ENCODE measurements at places on chromosomes 16 and 17.

- no peak for DNase-seq
These were observed 206.5 kb downstream of the ABCC12 start for GRCh38 chr16:47949276-47949675.

DNA sequence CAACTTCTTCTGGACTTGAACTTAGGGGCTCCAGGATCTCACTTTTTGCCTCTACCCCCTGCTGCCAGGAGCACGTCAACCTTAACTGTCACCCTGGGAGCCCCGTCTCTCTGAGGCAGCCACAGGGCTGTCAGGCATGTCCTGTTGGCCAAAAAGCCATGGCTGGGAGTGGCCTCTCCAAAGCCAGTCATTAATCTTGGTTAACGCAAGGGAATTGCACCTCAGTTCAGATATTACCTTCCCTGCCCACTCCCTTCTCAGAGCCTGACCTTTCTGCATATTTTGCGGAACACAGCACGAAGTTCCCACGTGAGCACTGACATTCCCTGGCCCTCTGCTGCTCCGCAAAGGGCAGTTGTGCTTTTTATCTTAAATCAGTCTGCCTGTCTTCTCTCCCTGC is 44.2 kb upstream of the CIBAR2 start:
- no peak for DNase-seq

- no peak for DNase-seq
These were observed 121.2 kb downstream of the SNX29 start for GRCh38 chr16:12097523-12098428.

- no peak for DNase-seq
These were observed 5.2 kb upstream of the SPHK1 start for GRCh38 chr17:76379275-76379641.

DNA sequence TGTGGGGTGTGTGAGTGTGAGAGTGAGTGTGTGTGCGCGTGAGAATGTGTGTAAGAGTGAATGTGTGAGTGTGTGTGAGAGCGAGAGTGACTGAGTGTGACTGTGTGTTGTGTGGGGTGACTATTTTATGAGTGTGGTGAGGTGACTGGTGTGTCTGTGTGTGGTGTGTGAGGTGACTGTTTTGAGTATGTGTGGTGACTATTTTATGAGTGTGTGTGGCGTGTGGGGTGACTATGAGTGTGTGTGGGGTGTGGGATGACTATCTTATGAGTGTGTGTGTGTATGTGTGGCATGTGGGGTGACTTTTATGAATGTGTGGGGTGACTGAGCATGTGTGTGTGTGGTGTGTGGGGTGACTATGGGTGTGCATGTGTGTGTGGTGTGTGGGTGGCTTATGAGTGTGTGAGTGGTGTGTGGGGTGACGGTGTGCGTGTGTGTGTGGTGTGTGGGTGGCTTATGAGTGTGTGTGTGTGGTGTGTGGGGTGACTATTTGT is 152.9 kb upstream of the PLCG2 start:
- no peak for DNase-seq

- no peak for DNase-seq
These were observed 25.8 kb upstream of the ABCC3 start for GRCh38 chr17:50608700-50609379.

DNA sequence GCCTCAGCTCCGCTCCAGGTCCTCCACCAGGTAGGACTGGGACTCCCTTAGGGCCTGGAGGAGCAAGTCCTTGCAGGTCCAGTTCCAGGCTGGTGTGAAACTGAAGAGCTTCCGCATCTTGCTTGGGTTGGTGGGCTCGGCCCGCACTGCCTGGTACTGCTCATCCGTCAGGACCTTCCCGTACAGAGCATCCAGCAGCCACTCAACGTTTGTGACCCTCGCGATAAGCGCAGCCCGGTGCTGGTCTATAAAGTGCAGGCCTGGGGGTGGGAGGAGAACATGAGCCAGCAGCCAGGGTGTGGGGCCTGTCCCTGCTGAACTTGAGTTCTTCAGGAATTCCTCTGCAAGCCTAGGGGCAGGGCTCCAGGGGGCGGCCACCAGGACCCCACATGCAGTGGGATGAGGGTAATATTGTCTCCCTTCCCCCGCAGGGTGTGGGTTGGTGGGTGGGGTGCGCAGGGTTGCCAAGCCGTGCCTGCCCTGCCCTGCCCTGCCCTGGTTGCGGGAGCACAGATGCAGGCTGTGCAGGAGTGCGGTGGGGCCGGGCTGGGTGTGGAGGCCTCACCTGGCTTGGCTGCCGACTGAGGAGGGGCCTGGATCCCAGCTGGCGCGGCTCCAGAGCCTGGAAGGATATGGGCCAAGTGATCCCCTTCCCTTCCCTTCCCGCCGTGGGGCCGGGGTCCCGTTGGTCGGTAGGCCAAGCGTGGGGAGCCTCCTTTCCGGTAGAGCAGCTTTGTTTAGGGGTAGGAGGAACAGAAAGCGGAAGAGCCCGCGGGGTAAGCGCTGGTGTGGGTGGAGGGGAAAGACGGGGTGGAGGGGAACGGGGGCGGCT is 762 bp downstream of the PYCARD start:
- no peak for DNase-seq

DNA sequence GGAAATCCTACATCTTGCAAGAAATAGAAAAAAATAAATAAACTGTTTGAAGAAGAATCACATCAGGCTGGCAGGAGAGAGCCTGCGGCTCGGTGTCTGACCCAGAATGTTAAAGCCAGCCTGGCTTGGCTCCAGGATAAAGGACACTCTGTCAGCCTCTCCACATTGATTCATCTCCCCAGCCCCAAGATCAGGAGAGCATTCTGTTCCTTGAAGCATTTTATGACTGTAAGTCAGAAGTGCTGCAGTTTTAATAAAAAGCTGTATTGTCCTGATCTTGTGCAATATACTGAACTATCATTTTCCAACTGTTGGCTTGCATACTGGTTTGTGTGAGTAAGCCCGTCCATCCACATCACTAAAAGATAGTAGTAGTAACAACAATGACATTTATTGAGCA is 426.6 kb downstream of the HAPSTR1 start:
- no peak for DNase-seq

DNA sequence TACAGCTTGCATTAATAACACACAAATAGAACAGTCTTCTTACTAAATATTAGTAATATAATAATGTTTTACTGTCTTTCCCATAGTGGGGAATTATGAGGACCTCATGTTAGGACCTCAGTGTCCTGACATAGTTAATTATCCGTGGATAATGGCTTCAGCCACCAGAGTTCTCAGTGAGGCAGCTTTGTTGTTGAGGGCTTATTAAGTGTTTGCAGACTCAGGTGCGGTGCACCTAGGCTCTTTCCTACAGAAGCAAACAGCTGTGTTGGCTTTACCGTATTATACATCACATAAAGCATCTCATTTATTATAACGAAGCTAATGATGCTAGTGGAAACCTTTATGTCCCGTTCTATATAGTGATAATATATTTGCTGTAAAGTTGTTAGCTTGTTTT is 246.7 kb downstream of the FTO start:
- no peak for DNase-seq

GRCh38 chr17:78223061-78223460 is 8.4 kb upstream of the TMEM235 start:
- DNase-seq = no peak

DNA sequence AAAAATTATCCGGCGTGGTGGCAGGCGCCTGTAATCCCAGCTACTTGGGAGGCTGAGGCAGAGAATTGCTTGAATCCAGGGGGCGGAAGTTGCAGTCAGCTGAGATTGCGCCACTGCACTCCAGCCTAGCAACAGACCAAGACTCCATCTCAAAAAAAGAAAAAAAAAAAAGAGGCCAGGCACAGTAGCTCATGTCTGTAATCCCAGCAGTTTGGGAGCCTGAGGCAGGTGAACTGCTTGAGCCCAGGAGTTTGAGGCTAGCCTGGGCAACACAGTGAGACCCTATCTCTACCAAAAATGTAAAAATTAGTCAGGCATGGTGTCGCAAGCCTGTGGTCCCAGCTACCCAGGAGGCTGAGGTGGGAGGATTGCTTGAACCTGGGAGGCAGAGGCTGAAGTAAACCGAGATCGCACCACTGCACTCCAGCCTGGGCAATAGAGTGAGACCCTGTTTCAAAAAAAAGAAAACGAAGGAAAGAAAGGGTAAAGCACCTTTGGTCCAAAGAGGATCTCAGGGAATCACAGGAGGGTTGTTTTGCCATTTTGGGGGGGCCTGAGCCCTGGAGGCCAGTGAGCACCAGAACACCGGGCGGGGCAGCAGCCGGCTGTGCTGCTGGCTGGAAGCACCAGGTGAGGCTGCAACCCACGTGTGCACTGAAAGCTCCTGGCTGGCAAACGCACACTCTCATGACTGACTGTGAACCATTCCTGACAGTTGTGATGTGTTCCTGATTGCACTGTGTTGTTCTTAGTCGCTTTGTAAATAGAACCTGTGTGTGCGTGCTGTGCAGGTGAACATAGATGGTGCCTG is 18.4 kb downstream of the HS3ST6 start:
- DNase-seq = no peak

DNA sequence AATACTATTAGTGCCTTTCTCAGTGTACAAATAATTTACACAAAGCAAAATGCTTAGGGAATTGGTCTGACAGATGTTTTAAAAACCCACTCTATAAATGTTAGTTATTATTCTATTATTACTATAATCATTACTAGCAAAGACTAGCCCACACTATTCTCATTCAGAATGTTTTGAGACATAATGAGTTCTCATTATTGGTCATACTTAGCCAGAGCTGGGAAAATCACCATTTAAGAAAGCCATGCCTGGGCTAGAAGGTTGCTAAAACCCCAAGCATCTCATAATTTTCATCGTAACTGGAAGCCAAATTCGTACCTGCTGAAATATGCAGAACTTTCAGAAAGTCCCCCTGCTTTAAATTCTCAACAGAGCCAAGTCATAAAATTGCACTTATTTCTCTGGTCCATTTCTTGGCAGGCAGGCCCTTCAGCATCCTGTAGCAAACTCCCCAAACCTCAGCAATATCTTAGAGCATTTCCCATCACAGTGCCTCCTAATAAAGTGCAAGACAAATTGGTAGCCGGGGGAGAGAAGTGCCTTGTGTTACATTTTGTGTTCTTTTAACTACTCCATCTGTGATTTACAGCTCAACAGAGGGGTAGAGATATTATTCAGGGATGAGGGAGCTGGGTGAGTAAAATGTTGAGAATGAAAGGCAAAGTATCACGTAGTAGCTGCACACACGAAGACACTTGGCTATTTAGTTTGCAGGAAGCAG is 79.8 kb upstream of the ADAMTS18 start:
- DNase-seq = no peak

- no peak for DNase-seq
These were observed 36.6 kb upstream of the ADORA2B start for GRCh38 chr17:15908378-15908777.

- DNase-seq = no peak
These were observed 21.4 kb downstream of the DEXI start for GRCh38 chr16:10920726-10921427.

DNA sequence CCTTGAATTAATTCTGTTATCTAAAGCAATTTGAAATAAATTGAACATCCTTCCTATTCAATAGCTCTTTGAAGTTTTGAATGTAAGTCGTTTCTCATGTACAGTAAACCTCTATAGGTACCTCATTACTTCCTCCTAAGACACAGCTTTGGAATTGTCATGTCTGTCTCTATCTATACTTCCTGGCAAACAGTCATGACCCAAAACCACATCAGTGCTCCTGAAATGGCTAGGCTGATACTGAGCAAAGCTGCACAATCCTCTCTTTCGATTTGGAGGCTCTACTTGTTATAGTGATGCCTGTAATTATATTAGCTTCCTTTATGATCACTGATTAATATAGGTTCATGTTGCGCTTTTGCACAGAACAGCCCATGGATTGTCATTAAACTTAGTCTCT is 110.1 kb downstream of the ADAMTS18 start:
- DNase-seq = no peak

GRCh38 chr16:55256412-55257016 is 67.5 kb upstream of the IRX6 start:
- DNase-seq = no peak

DNA sequence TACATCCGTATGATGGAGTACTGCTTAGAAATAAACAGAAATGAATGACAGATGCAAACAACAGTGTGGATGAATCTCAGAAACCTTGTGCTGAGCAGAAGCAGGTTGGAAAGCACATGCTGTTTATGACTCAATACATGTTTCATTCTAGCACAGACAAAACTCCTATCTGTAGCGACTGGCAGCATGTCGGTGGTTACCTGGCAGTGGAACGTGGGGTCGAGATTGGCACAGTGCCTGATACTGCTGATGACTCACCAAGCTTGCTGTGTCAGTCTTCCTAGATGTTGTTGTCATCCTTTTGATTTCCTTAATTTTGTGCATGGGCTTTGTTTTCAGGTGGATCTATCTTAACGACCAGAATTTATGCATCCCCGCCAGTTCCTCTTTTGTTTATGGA is 62.1 kb downstream of the GAN start:
- no peak for DNase-seq

GRCh38 chr16:46713634-46714033 is 24.2 kb downstream of the ORC6 start:
- no peak for DNase-seq

DNA sequence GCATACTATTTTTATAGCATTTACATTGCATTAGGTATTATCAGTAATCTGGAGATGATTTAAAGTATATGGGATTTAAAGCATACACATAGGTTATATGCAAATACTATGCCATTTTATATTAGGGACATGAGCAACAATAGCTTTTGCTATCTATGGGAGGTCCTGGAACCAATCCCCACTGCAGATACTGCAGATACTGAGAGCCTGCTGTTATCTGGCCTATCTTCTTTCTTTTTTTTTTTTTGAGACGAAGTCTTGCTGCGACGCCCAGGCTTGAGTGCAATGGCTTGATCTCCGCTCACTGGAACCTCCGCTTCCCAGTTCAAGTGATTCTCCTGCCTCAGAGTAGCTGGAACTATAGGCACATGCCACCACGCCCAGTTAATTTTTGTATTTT is 37.4 kb downstream of the STH start:
- DNase-seq = no peak

GRCh38 chr17:1713878-1714426 is 3.8 kb upstream of the TLCD2 start:
- DNase-seq = no peak

- no peak for DNase-seq
These were observed 530.4 kb downstream of the XYLT1 start for GRCh38 chr16:16940351-16940750.

Data from smooth muscle cell of the brain vasculature (primary cell).